ENCODE measurements at places on chromosomes 2 and 18. TPM values are rescaled to one million over a fixed set of nuclear protein-coding genes. Genes with fewer than 3 reads are reported as not detected.

SERPINB13 gene
- not detected for total RNA-seq

GPR45 gene
- not detected for total RNA-seq

CCDC150 gene
- total RNA-seq = 24.0 TPM

CEP76 gene
- 10.9 TPM for total RNA-seq

TLX2 gene
- total RNA-seq = 0.25 TPM

CYBRD1 gene
- 0.27 TPM for total RNA-seq

VWC2L gene
- total RNA-seq = not detected

EPAS1 gene
- 6.5 TPM for total RNA-seq

FBXO36 gene
- 0.91 TPM for total RNA-seq

KCNG2 gene
- total RNA-seq = not detected

CYP27C1 gene
- total RNA-seq = not detected

PLEK gene
- 1.4 TPM for total RNA-seq

SPAST gene
- total RNA-seq = 15.8 TPM

TUBB8B gene
- not detected for total RNA-seq

SMAD2 gene
- total RNA-seq = 108 TPM

ZAP70 gene
- 235 TPM for total RNA-seq

LCT gene
- total RNA-seq = 0.11 TPM

SPHKAP gene
- total RNA-seq = not detected

RETSAT gene
- 27.7 TPM for total RNA-seq

B3GNT7 gene
- total RNA-seq = 0.43 TPM

UGT1A5 gene
- total RNA-seq = not detected

SCN2A gene
- total RNA-seq = 0.11 TPM

ANTXR1 gene
- total RNA-seq = not detected

SALL3 gene
- total RNA-seq = not detected

PCGF1 gene
- 39.9 TPM for total RNA-seq

MYL1 gene
- not detected for total RNA-seq

STAT4 gene
- total RNA-seq = 56.5 TPM

CREG2 gene
- not detected for total RNA-seq

EIF4E2 gene
- total RNA-seq = 54.0 TPM

NAGK gene
- total RNA-seq = 48.4 TPM

IL18RAP gene
- 9.3 TPM for total RNA-seq

CFAP53 gene
- 2.2 TPM for total RNA-seq

ZFAND2B gene
- total RNA-seq = 66.5 TPM

CCDC121 gene
- 0.19 TPM for total RNA-seq

SKOR2 gene
- total RNA-seq = not detected

IL1RL2 gene
- total RNA-seq = 0.75 TPM

SNORC gene
- total RNA-seq = 1.3 TPM

SERTAD2 gene
- total RNA-seq = 46.4 TPM

ACYP2 gene
- 10.8 TPM for total RNA-seq

TMEM247 gene
- total RNA-seq = not detected

FTCDNL1 gene
- 0.55 TPM for total RNA-seq

TSPYL6 gene
- not detected for total RNA-seq

KIF5C gene
- 26.8 TPM for total RNA-seq

RBFA gene
- total RNA-seq = 33.0 TPM

GALR1 gene
- total RNA-seq = not detected

HOXD3 gene
- total RNA-seq = not detected

SERPINB5 gene
- not detected for total RNA-seq

PJVK gene
- total RNA-seq = 1.7 TPM

ALPI gene
- total RNA-seq = not detected

ERBB4 gene
- not detected for total RNA-seq

ARHGEF4 gene
- total RNA-seq = 0.80 TPM

CRYGC gene
- total RNA-seq = not detected

Data from activated naive CD4-positive, alpha-beta T cell treated with anti-CD3 and anti-CD28 coated beads, Interleukin-2, amount 50 U/mL, for 72 hours (primary cell).